ENCODE measurements at places on chromosomes 16 and 17.

DNA sequence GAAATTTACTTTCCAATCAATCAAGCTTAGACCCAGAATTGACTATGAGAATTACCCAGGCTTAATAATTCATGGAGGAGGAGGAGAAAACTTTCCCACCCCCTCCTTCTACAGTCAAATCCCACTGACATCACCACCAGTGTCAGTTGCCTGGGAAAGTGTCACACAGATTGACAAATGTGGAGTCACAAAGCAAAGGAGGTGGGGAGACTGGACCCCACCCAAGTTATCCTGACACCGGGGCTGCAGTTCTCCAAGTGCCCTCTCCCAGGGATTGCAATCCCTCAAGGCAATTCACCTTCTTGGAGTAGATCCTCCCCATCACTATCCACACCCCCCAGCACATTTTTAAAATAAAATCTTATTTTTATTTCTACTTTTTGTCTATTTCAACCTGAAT is 100.2 kb upstream of the CDH11 start:
- DNase-seq = no peak

DNA sequence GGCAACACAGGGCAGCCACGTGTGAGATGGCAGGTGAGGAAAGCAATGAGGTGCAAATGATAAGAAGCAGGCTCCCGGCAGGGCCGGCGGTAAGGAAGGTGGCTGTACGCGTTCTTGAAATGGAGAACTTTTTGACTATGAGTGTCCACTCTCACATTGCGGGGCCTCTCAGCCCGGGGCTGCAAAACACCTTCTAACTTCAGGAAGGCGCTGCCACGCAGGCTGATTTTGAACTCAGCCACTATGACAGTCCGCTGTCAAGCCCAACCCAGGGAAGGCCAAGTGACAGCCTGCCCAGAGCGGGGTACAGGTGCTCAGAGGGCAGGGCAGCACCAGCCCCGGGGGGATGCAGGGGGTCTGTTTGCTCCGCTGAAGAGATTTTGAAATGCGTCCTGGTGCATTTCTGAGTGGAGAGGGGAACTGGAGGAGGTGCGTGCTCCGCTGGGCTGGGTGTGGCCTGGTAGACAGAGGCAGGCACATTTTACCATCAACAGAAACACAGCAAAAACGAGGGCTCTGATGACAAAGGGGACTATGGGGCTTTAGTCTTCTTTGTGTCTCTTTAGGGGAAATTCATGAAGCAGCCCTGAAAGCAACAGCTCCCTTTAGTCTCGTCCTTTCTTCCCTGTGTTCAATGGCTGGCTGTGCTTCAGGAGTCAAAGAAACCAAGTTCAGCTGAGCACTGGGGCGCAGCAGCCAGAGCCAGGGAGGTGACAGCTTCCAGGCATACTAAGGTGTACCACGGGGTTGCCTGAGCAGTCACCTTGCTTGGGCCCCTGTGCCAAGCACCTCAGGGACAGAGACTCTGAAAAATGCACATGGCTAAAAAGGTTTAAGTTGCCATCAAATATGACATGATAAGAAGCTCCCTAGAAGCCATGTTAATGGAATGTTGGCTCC is 14.6 kb upstream of the SREBF1 start:
- no peak for DNase-seq

DNA sequence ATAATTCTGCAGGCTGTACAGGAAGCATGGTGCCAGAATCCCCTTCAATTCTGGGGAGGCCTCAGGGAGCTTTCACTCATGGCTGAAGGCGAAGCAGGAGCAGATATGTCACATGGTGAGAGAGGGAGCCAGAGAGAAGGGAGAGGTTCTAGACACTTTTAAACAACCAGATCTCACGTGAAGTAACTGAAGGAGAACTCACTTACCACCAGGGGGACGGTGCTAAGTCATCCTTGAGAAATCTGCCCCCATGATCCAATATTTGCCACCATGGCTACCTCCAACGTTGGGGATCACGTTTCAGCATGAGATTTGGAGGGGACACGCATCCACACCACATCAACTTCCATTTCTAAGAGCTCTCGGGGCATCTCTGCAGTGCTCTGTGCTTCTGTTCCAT is 37.4 kb upstream of the GNA13 start:
- no peak for DNase-seq

DNA sequence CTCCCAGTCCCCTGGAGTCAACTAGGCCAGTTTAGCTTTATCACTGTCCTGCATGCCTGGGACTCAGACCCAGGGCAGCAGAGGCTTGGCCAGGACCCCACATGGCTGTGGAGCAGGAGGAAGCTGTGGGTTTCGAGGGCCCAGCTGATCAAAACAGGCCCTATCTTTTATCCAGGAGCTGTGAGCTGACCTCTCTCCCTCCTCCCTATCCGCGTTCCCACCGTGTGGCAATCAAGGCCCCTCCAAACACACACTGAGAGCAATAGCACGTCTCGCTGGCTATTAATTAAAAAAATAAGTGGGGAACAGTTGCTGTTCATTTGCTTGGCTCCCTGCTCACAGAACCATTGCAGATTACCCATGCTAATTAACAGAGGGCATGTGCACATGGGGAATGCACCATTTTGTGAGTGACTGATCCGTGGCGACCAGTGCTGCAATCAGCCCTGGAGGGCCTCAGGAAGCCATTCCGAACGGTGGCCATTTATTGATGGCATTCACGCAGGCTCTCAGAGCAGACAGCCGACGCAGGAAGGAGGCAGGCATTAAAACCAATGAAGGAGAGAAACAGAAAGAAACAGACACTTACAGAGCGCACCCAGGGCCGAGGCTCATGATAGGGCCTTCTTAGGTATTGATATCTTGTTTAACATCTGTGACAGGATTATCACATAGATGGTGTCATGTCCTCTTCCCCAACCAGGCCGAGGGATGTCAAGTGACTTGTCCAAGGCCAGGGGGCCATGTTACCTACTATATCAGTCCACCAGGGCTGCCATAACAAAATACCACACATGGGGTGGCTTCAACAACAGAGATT is 157.1 kb downstream of the KATNIP start:
- DNase-seq = no peak

GRCh38 chr17:33433581-33433980 is 140.5 kb upstream of the ASIC2 start:
- no peak for DNase-seq

DNA sequence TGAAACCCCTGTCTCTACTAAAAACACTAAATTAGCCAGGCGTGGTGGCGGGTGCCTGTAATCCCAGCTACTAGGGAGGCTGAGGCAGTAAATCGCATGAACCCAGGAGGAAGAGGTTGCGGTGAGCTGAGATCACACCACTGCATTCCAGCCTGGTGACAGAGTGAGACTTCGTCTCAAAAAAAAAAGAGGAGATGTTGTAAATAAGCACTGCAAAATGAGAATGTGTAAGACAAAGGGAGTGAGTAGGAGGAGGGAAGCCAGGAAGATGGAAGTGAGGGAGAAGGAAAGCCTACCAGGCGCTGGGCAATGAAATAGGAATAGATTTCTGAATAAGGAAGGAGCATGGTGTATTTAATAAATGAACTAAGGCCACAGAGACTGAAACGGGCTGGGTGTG is 8.7 kb upstream of the PRPF8 start:
- DNase-seq = no peak

- no peak for DNase-seq
These were observed 53.5 kb downstream of the MAF start for GRCh38 chr16:79547085-79547484.

DNA sequence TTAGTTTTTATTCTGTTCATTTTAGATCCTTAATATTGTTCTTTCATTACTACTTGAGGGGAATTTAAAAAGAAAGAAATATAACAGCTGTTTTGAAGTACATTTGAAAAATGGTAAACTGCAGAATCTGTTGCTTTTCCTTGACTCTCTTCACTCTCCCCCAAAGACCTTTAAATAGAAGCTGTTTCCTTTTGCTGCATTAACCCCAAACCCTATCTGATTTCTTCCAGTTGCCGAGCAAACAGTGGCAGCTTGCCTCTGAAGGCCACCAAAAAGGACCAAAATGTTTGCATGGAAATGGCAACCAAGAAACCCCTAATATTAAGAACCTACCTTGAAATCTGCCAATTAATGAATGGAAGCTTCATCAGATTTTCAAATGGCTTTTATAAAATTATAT is 37.1 kb downstream of the PRKCA start:
- DNase-seq = no peak

DNA sequence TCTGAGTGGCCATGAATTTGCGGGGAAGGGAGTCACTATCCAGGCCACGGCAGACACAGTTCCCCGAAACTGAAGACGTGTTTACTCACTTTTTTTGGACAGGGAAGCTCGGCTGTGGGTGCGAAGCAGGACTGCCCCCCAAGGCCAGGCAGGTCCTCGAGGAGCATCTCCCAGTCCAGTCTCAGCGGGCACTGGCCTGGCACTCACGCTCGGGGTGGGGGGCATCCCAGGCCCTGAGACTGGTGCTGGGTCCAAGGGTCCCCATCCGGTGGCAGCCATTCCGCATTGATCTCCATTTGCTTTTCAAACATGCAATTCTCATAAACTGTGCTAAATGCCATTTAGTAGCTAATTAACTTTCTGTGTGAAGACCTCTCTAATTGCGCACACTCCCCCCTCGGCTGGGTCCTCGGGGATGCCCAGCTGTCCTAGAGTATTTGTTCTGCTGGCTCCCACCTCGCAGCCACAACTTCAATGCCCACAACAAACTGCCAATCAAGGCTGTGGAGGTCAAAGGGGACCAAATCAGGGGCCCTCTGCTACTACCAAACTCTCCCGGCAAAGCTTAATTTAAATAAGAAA is 50.2 kb downstream of the TBC1D16 start:
- DNase-seq = no peak

DNA sequence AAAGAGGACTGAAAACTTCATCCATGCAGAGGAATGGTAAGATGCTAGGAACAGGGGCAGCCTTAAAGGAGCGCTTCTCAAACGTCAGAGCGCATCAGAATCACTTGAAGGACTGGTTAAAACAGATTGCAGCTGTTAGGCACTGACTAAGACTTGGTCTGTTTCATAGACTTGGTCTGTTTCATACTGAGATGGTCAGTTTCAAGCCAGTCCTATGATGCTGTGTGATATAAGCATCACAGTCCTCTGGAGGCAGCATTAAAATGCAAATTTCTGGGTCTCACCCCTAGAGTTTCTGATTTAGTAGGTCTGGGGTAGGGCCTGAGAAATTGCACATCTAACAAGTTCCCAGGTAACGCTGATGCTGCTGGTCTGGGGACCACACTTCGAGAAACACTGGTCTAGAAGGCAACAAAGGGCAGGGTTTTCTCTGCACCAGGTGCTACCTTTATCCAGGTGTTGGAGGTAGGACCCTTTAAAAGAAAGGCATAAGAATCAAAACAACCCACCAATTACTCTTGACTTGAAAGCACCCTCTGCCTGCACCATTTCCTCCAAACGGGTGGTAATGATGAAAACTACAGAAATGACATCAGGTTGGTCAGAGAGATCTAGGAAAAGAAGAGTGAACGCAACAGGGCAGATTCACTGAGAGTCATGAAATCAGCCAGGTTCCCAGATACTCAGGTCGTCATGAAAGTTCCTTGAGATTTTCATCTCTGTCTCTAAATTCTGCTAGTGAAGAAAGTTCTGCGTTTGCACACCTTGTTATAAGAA is 95.0 kb upstream of the RCVRN start:
- DNase-seq = no peak

- DNase-seq = peak; percentile 25
These were observed 1.2 kb upstream of the ZMYND15 start for GRCh38 chr17:4738136-4739121.

DNA sequence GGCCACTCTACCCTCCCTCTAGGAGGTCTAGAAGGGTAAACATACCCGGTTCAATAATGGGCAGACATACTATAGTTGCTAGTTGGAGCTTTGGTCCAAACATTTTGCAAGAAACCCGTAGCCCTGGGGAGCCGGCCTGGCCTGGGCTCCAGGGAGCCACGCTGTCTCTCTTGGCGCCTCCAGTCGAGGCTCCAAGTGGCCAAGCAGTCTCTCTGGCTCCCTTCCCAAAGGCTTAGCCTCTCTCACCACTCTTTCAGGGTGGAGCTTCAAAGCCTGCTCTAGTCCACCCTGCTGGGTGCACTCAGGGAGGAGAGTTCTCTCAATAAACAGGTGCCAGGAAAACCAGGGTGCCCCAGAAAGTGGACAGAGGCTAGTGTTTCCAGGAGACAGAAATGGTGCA is 32.2 kb downstream of the RCVRN start:
- no peak for DNase-seq

DNA sequence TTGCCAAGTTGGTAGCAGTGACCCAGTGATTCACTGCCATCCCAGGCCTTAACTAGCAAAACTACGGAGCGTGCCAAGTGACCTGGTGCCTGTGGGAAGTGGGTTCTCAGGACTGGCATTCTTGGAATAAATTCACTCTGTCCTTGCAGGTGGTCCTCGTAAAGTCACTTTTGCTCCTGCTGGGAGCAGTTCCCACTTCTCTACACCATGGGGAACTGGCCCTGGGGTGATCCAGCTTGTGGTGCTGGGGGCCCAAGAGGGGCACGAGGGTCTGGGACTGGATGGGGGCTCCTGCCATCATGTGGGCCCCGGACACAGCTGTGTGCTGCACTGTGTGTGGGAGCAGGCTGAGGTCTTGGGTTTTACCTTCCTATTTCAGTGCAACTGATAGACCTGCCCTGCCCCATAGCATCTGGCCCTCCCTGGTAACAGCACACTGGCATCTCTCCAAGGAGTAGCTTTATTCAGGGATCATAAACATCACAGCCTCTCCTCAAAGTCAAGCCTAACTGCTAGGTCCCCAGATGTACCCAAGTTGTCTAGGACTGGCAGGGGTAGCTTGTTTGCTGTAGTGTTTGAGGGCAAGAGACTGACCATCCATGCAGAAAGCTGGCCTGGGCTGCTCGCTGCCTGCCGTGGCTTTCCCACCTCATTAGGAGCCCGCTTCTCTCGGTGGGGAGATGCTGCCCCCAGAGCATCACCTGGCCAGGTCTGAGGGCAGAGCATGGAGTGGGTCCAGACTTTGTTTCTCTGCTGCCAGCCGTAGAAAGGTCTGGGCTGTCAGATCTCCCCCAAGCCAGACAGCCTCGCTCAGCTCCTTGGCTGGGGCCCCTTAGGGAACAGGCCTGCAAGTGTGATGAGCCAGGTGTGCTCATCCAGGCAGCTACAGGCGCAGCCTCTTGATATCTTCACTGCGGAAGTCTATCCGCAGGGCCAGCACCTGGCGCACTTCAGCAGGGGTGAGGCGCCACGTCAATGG is 26.0 kb downstream of the FCSK start:
- no peak for DNase-seq
